ENCODE measurements at places on chromosomes 16 and 17.
A peak's percentile ranks its signal among the peaks of the same experiment; 100 is the strongest.

DNA sequence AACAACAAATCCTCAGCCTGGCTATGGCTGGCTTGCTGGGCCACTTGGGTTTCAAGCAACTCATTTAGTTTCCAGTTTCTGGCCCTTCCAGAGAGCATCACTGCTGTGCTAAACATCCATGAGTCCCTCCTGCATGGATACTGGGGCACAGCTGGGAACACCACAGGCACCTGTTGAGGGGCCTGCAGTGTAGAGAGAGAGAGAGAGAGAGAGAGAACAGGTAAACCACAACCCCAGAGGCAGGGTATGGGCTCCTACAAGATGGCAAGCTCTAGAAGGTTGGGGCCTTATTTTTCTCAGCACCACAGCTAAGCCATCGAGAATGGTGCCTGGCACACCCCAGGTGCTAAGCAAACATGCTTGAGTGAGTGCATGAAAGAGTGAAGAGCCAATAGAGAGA, 120.3 kb downstream of the RBFOX3 start:
- no peak for DNase-seq

- no peak for DNase-seq
These were observed 22.0 kb upstream of the HAS3 start for GRCh38 chr16:69083306-69083941.

DNA sequence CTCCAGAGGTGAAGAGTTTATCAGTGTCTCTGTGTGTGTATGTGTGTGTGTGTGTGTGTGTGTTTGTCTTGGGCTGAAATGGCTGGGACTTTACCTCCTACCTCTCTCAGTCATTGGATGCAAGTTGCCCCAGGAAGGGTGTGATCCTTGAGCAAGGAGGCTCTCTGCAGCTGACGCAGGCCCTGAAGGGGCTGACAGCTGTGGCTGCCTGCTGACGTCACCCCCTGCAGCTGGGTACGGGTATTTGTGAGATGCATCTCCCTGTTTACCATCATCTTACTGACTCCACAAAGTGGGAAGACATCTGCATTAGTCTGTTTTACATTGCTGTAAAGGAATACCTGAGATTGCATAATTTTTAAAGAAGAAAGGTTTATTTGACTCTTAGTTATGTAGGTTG, 631.5 kb upstream of the RBFOX1 start:
- no peak for DNase-seq

- DNase-seq = no peak
These were observed 9.0 kb downstream of the FASN start for GRCh38 chr17:82088838-82089722.

- no peak for DNase-seq
These were observed 384.1 kb upstream of the CCL2 start for GRCh38 chr17:33870936-33871335.

GRCh38 chr17:79951361-79952264, 84.1 kb downstream of the TBC1D16 start:
- DNase-seq = peak; percentile 66

- DNase-seq = no peak
These were observed 236.5 kb downstream of the MAP2K4 start for GRCh38 chr17:12257176-12257575.

- DNase-seq = peak; percentile 42
These were observed 38.3 kb upstream of the HAPSTR1 start for GRCh38 chr16:9053006-9053601.

DNA sequence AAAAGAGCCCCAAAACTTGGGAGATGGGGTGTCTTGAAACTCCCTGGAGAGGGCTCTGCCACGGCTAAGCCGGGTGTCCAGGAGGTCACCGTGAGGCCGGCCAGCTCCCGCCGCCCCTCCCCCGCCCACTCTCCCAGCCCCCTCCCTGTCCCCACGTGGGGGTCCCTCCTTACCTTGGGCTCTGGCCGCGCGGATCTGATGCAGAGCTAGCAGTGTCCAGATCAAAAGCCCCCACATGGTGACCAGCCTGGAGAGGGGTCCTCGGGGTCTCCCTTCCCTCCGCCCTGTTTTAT, 447 bp downstream of the SDK2 start:
- DNase-seq = no peak

DNA sequence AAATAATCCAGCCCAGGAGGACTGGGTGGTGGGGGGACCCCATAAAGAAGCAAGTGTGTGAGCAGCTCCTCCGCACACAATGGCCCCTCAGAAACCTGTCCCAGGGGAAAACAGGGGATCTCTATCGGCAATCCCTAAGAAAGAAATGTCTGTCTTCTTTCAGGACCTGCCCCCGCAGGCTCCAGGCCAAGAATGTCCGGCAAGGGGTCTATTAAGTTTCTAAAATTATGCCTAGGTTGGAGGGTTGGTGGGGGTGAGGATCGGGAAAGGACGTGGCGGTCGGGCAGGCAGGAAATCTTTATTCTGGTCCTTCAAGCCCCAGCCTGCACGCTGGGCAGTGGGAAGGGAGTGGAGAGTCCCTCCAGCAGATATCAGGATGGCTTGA, 23.4 kb upstream of the LITAF start:
- DNase-seq = no peak

DNA sequence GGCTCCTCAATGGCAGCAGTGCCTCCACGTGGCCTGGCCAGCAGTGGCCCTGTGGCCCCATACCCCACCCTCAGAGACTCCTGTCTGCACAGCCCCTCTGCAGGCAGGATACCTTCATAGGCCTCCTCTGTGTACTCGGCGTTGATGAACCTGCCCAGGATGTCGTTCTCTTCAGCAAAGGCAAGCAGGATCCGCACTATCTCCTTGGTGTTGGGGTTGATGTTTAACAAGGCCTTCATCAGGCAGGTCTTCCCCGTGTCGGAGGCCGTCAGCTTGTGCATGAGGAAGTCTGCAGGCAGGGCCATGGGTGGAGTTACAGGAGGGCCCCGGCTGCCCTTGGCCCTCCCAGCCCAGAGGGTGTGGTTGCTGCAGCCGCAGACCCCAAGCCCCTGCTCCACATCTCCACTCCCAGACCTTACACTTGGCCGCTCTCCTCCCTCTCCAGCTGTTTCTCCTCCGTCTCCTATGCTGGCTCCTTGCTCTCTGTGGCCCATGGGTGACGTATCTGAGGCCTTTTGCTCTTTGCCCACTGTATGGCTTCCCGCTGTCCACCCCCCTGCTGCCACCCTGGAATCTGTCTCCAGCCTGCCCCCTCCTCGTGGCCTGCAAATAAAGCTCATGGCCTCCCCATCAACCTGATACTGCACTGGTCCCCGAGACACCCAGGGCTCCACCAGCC, 15.1 kb downstream of the TRPV3 start:
- DNase-seq = no peak

GRCh38 chr17:80224683-80225082, 4.5 kb downstream of the SLC26A11 start:
- DNase-seq = no peak
